Fibroblast of pulmonary artery (primary cell): ENCODE measurements at places on chromosomes 1 and 21.

DNA sequence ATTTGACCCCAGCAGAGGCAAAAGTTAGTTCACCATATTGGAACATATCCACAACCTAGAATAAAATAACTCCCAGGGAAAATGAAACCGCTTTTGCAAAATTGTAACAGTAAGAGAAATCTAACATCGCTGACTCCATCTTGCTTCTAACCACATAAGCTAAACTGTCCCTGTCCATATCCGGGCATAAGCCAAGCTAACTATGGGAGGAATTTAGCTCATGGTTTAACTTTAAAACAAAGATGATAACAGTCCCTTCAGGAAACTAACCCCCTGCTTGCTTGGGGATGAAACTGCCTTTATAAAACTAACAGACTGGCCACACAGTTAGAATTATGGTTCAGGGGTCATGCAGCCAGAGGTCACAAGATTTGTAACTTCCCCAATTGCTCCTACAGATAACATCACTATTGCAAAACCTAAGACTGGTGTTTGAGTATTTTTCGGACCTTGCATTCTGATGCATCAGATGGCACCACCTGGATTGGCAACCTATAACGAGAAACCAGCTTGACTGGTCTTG lies 46.3 kb downstream of the TESK2 start:
- no peak for DNase-seq

- no peak for DNase-seq
These were observed 120.4 kb upstream of the IRF2BP2 start for GRCh38 chr1:234730475-234730769.

DNA sequence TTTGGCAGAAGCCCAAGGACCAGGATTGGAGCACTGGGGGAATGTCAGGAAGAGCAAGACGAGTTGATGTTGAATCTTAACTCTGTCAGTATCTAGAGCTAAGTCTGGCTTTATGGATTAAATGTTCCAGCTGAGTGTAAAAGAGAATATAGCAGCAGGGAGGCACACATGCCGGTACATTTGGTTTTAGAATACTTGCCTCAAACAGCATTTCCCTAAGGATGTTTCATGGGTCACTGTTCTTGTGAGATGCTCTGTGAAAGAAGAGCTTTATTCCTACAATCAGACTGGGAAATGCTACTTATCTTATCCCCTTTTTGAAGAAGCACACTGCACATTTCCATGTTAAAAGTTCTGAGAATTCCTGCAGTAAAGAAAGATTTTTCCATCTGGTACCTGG lies 440.3 kb upstream of the B3GALT2 start:
- DNase-seq = no peak

- peak; percentile 98 for DNase-seq
These were observed 39.2 kb downstream of the CDK18 start for GRCh38 chr1:205543351-205544301.

DNA sequence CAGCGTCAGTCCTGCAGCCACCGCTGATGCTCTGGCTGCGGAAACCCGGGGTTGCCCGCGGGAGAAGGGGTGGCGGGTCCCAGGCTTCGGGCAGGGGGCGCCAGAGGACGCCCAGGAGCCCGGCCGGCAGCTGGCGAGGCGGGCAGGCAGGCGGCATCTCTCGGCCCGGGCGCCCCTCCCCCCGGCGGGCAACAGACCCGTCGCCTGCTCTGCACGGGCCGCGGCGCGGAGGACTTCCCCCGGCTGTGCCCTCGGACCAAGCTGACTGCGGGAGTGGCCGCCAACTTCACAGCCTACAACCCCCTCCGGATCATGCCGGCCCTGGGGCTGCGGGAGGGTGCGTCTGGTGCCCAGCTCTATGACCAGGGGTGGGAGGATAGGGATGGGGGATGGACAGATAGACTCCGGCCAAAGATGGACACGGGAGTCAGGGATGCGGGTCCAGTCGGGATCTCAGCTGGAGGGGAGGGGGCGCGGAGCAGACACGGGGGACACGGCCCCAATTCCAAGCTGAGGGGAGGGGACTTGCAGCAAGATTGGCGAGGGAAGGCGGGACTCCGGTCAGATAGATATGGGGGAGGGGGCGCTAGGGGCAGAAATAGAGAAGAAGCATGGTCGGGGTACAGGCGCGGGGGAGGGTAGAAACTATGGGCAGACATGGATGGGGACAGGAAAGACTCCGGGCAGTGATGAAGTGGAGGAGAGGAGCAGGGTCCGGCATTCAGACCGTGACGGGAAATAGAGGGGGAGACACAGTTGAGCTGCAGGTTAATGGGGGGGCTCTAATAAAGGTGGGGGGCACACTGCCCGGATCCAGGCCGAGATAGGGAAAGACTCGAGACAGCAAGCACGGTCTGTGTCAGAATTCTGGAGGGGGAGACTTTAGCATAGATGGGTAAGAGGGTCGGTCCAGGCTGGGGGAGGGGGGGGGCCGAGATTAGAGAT lies 1.1 kb downstream of the ADGRB2 start:
- DNase-seq = peak; percentile 31

- no peak for DNase-seq
These were observed 16.0 kb upstream of the STUM start for GRCh38 chr1:226532553-226532952.

- no peak for DNase-seq
These were observed 9.2 kb downstream of the DNASE2B start for GRCh38 chr1:84407524-84407923.

DNA sequence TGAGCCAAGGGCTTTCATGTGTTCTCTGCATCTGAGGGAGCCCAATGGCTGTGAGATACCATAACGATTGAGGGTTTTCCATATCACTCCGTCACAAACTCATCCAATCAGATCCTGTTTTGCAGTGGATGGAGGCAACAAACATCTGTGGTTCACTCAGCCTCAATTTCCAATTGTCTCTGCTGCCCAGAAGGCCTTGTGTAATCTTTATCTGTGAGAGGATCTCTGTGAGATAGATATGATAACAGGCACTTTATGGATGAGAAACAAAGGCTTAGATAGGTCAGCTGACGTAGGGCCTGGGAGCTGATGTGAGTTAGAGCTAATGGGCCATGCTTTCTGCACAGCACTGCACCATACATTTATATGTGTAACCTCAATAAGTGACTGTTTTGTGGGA lies 3.3 kb upstream of the MTARC1 start:
- DNase-seq = no peak

GRCh38 chr1:247286134-247286670 lies 30.3 kb downstream of the VN1R5 start:
- no peak for DNase-seq

GRCh38 chr1:244053831-244054230 lies 2.7 kb downstream of the ZBTB18 start:
- DNase-seq = no peak

- DNase-seq = peak; percentile 64
These were observed 27.4 kb upstream of the DNASE2B start for GRCh38 chr1:84370831-84371394.

DNA sequence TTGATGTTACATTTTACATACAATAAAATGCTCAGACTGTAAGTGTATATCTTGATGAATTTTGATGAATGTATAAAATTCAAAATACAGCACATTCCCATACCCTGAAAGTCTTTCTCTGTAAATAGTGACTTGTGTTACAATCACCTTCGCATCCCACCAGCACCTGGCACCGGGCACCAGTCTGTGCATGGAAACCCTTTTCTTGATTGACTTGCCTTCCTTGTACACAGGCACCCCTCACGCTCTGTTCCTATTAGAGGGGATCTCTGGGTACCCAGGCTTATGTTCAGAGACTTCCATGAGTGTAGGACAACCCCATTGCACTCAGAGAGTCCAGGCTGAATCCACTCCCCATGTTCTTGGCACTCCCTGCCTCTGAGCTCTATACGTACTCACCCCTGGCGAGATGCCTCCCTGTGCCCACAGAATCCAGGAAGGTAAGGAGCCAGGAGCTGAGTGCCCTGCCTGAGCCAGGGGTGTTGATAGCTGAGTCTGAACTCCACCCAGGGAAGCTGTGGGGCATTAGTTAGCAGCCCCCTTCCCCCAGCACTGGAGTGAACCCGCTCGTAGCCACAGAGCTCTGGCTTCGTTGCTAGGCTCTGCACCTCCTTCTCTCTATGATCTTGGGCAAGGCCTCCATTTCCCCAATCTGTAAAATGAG lies 22.5 kb upstream of the PKP1 start:
- no peak for DNase-seq

DNA sequence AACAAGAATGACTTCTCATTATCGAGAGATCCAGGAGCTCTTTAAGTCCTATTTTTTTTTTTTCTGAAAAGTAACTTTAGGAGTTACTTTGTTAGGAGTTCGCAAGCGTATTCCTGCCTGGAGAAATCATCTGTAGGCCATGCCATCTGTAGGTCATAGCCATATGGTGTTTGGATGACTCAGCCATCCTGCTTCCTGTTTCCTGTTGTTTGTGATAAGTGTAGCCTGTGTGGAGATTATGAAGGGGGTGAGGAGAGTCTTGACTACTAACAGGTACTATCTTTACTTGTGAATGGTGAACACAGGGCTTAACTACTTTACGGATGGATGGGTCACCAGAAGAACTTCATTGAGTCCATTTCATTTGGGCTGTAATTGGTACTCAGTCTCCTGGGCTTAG lies 327.2 kb downstream of the PTPRU start:
- peak; percentile 51 for DNase-seq
